Stimulated activated CD4-positive, alpha-beta T cell treated with anti-CD3 and anti-CD28 coated beads, Interleukin-4, amount 100 ng/mL, for 24 hours (primary cell): ENCODE measurements at places on chromosomes 11 and 22.

GRCh38 chr11:127056338-127056971, 55.9 kb upstream of the KIRREL3 start:
- DNase-seq: no peak

- DNase-seq: no peak
Measured at GRCh38 chr22:34776817-34777216, 289.1 kb upstream of the ISX start.

- DNase-seq: no peak
Measured at GRCh38 chr11:126624506-126624905, 269.0 kb downstream of the ST3GAL4 start.

GRCh38 chr22:27501191-27501936, 300.2 kb downstream of the MN1 start:
- no peak for DNase-seq
